ENCODE measurements at places on chromosomes 7 and 10. TPM values are rescaled to one million over a fixed set of nuclear protein-coding genes. Genes with fewer than 3 reads are reported as not detected.

The TSPAN33 gene
- 0.76 TPM for total RNA-seq

The FAM237B gene
- not detected for total RNA-seq

GRCh38 chr7:36058020-36058592 lies 94.9 kb upstream of the EEPD1 start:
- no peak for DNase-seq

DNA sequence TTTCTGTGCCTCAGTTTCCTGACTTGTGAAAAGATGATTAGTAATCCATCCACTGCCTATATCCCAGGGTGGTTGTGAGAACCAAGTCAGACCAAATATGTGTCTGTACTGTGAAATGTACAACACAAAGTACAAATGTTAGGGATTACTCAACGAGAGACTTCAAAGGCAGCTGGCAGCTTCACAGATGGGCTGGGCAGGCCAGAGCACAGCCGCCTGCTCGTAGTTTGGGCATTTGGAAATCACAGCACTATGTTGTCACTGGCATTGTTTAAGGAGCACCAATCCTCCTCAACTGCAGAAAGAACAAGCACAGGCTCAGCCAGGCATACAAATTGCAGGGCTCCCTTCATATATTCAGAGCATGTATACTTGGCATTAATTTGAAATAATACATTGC lies 64.5 kb upstream of the C10orf90 start:
- DNase-seq, result peak; percentile 71

GRCh38 chr10:61316676-61317265 lies 136.4 kb downstream of the TMEM26 start:
- DNase-seq, result no peak

- no peak for DNase-seq
Observed at GRCh38 chr7:69803699-69804516, 205.6 kb downstream of the AUTS2 start.

DNA sequence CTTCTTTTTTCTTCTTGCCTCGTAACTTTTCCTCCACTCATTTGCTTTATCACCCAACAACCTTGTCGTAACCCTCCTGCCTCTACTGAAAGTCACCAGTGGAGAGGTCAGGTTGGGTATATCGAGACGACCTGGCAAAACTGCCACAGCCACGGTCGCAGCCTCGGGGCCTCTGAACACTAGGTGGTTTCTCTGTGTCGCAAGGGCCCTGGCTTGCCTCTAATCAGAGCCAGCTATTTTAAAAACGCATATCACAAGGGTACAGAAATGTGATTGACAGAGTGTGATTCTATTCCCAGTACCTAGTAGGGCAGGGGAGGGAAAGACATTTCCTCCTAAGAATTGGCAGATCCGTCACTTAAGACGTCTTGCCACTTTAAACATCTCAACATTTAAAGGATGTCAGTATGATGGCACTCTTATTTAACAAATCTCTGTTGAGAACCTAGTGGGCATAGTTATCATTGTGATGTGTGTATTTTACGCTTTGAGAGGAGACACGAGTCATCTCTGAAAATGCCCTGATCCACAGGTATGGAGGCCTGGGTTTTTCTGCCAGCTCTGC lies 197.5 kb downstream of the ARHGAP21 start:
- DNase-seq, result no peak
